NCI-H69 (cell line): ENCODE measurements at places on chromosomes 1 and 21.

DNA sequence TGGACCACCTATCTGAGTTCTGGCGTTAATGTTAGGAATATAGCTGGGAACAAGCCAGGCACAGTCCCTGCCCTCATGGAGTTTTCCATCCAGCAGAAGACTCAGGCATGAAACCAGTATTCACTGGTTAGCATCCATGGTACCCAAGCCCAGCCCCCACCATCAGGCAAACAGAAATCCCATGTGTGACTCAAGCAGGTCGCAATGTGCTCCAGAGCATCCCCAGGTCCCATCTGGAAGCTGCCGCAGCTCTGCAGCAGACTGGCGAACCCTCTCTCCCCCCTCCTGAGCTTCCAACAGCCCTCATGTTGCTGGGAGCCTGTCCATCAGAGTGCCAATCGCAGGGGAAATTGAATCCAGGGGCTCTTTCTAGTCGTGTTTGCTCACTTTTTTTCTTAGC is 174.2 kb downstream of the RRAGC start:
- DNase-seq: no peak

DNA sequence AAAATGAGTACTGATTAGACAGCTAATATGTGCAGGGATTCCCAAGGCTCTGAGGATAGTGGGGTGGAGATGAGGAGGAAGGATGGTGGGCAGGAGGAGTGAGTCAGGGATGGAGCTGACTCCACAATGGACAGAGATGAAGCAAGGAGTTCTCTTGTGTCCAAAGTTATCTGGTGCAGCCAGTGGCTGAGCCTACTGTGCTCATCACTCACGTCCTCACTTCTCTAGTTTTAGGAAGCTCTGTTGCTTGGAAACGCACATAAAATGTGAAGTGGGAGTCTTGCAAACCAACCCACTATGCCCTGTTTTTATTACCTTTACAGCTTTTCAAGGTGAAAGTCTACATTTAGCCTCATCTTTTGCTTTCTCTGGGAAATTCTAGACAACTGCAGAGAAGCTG is 36.5 kb upstream of the SAMD13 start:
- DNase-seq: no peak

DNA sequence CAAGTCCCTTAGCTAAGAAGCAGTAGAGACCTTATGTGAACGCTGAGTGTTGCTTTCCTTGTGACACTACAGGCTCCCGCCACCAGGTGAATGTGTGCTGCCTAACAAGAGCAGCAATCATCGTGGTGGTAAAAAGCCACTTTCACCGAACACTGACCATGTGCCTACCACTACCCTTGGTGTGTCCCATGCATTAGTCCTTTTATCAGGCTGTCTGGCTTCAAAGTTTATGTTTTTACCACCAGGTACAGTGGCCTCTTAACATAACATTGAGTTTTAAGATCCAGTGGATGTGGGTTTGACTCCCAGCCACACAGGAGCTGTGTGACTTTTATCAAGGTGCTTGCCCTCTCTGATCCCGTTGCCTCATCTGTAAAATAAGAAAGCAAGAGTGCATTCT is 1.7 kb downstream of the C1QB start:
- DNase-seq: peak; percentile 15

DNA sequence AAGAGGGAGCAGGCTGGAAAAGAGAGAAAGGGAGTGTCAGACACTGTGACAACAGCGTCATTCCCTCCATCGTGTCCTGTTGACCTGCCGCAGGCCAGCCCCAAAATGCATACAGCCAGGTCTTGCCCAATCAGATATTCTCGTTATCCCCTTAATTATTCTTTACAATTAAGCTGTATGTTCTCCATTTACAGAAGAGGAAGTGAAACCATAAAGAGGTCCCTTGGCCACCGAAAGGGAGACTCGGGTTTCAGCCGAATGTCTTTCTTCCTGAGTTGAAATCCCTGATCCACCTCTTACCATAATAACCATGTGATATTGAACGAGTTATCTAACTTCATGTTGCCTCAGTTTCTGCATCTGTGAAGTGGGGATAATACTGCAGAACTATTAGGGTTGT is 70.5 kb downstream of the IGSF21 start:
- no peak for DNase-seq

DNA sequence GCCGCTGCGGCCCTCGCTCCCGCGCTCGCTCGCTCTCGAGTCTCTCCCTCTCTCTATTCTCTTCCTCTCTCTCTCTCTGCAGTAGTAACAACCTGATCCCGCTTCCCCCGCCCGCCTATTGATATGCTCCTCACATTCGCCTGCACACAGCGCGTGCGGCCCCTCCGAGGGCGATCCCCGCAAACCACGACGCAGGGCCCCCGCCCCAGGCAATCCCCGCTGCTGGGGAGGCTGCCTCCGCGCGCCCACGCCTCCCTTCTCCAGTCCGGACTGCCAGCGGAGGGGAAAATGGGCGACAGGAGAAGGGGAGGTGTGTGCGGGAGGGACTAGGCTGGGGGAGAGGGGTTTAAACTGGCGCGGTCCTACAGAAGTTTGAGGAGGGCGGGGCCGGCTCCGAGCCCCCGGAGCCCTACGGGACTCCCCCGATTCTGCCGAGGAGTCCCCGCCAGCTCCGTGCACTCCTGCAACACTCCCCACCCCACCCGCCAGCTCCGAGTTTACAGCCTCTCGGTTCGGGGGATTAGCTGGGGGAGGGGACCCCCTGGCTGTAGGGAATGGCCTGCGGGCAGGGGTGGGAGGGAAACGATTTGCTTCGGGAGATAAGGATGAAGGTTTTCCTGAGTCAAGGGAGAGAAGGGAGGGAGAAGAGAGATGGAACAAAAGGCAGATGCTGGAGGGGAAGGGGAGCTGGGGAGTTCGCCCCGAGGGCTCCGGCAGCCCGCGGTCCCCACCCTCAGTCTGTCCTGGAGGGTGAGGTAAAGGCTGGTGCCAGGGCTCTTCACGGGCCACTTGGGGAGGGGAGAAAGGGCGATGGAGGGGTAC is 66.6 kb downstream of the SYT2 start:
- DNase-seq: peak; percentile 52

- DNase-seq: no peak
Observed at GRCh38 chr1:200317236-200317635, 92.6 kb downstream of the ZNF281 start.

DNA sequence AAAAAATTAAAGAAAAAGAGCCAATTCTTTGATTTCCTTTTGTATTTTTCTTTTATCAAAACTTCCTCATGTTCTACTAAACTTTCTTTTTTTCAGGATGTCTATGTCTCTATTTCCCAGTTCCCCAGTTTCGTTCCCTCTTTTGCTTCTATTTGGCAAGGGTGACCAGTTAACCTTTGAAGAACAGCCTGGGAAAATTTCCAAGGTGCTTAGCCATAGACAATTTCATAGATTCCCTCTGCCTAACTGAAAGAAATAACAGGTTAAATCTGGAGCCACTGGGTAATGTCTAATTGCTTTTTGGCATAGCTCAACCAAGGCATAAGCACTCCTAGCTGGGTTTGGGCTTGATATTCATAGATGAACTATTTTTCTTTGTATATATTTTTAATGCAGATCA is 272.3 kb downstream of the ADGRL2 start:
- DNase-seq: no peak

GRCh38 chr1:232334811-232335210 is 295.1 kb downstream of the SIPA1L2 start:
- peak; percentile 37 for DNase-seq

DNA sequence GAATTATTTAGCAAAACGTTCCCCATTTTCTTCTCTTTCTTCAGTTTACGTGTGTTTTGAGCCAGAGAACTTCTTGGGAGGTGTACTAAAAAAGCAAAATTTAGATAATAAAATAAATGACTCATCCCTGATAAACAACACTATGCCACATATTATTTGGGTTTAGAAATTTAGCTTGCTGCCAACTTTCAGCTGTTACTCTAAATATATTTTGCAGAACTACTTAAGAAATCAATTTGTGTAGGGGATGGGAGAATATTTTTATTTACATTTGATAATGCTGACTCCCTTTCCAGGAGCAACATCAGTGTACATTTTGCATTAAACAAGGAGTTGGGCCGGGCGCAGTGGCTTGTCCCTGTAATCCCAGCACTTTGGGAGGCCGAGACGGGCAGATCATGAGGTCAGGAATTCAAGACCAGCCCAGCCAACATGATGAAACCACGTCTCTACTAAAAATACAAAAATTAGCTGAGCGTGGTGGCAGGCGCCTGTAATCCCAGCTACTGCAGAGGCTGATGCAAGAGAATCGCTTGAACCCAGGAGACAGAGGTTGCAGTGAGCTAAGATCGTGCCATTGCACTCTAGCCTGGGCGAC is 151.4 kb upstream of the ZRANB2 start:
- no peak for DNase-seq

- no peak for DNase-seq
Observed at GRCh38 chr1:35319988-35320713, 51.6 kb downstream of the ZMYM4 start.

DNA sequence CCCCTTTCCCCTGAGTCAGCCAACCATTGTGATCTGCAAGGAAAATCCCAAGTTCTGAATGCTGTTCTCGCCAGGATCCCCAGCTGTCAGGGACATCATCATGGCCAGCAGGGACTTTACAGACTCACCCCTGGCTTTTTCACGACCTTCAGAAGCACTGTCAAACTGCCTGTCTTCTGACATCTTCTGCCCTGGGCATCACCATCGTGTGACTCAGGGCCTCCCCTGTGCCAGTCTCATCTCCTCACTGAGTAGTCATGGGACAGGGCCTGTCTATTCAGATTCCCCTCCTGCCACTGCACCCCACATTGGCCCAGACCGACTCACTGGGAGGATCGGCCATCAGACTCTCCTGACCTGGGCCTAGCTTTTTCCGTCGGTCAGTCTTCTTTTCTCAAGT is 72.5 kb upstream of the VAMP3 start:
- no peak for DNase-seq

GRCh38 chr1:225835856-225836255 is 25.9 kb downstream of the EPHX1 start:
- peak; percentile 14 for DNase-seq

DNA sequence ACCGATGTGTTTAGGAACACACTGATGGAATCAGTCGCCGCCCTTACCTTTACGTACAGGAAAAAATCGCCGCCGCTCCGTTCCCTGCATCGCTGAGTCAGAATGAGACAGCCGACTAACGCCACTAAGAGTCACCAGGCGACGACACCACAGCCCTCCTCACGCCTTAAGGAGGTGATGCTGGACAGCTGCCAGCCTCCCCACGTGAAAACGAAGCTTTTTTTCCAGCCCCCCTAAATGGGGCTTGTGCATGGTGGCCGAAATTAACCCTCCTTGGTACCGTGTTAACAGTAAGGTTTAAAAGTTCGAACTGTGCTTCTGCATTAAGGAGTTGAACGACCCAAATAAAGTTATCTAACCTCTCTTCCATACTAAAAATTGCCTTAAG is 511 bp downstream of the DNTTIP2 start:
- DNase-seq: peak; percentile 22

DNA sequence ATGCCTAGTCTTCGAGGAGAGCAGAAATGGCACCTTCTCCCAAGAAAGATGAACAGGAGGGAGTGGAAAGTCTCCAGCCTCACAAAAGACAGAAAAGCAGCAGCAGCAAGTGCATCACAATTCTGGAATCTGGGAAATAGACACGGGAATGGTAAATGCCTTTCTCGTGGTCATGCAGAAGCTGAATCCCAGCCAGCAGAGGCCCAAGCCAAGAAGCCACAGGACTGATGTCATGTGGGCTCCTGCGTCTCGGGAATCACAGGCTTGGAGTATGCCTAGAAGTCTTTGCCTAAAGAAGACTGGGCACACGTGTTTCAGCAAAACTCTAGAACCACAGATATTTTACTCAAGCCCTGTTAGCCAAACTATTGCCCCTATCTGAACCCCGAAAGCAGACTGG is 260.3 kb upstream of the PLD5 start:
- peak; percentile 73 for DNase-seq

DNA sequence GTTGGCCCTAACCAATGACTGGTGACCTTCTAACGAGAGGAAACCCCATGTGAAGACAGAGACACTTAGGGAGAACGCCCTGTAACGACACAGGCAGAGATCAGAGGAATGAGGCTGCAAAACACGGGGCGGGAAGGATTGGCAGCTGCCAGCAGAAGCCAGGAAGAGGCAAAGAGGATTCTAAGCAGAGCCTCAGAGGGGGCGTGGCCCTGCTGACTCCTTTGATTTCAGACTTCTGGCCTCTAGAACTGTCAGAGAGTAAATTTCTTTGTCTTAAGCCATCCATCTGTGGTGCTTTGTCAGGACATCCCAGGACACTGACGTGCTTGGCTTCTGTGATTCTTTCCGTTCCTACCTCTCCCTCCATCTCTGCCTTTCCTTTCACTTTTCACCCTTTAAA is 79.3 kb downstream of the SH3BGR start:
- DNase-seq: no peak

- DNase-seq: no peak
Observed at GRCh38 chr1:202836623-202837403, 26.1 kb downstream of the PCAT6 start.

GRCh38 chr1:77876884-77877283 is 11.5 kb upstream of the NEXN start:
- no peak for DNase-seq

- DNase-seq: no peak
Observed at GRCh38 chr1:119081700-119082099, 58.8 kb downstream of the WARS2 start.

- no peak for DNase-seq
Observed at GRCh38 chr1:19758227-19758830, 41.4 kb downstream of the TMCO4 start.

GRCh38 chr1:8598060-8598724 is 219.2 kb downstream of the RERE start:
- peak; percentile 85 for DNase-seq

DNA sequence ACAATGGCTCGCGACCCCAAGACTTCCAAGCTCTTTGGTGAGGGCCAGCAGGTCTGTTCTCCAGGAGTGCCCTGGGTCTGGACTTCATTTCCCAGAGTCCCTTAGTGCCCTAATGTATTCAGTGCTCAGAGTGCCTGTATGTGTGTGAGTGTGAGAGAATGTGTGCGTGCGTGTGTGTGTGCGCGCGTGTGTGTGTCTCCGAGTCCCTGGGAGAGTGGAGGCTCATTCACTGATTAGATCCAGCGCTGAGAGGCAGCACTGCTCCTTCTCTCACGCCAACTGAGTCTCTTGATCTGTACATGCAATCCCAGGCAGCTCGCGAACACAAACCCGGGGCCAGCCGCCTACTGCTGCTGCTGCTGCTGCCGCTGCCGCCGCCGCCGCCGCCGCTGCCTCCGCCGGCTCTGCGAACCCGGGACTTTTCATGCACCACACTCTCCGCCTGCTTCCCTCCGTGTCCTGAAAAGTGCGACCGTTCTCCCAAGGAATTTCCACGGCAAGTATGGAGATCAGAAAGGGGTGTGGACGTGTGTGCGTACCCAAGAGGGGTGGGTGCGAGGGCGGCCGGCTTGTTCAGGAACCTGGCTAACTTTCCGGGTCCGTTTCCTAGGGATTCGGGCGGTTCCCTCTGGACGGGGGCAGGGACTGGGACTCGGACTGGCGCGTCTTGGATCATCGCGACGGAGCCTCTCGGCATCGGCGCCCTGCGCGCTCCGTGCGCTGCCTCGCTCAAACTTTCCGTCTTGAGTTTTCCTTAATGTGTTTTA is at the start of gene RNF220:
TSS of gene RNF220 (plus strand) at position 225 of the 767 bp plus-strand sequence.
- peak; percentile 86 for DNase-seq

GRCh38 chr1:116503546-116504307 is 67.1 kb downstream of the CD58 start:
- DNase-seq: no peak
